ENCODE measurements at places on chromosomes 4 and X. TPM values are rescaled to one million over a fixed set of nuclear protein-coding genes. Genes with fewer than 3 reads are reported as not detected.

DNA sequence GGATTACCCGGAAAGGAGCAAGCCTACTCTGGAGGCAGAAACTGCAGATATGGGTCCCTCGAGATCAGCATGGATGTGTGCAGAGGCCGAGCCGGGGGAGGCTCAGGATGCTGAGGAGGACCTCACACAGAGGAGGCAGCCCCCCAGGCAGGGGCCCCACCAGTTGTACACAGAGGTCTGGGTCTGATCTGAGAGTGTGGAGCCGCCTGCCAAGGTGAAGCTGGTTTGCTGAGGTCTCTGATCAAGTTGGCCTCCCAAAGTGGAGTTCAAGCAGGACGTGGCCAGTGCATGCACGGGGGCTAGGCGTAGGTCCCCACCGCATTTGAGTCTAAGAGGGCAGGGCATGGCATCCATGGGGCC lies 35.0 kb downstream of the ACOX3 start:
- H3K36me3 ChIP-seq: peaks cover 30% of the 10 kb centered on the region
- no peaks in the 10 kb centered on the region for H3K27me3 ChIP-seq
- H3K27ac ChIP-seq: no peak overlapping the region
- H3K4me3 ChIP-seq: no peak overlapping the region

Gene MAGEA10
- not detected for total RNA-seq

GRCh38 chrX:92351511-92351910 lies 572.3 kb downstream of the PCDH11X start:
- no peaks in the 10 kb centered on the region for H3K4me1 ChIP-seq
- no peak overlapping the region for H3K27ac ChIP-seq
- no peak for DNase-seq
- H3K27me3 ChIP-seq: no peaks in the 10 kb centered on the region
- H3K4me3 ChIP-seq: no peak overlapping the region

DNA sequence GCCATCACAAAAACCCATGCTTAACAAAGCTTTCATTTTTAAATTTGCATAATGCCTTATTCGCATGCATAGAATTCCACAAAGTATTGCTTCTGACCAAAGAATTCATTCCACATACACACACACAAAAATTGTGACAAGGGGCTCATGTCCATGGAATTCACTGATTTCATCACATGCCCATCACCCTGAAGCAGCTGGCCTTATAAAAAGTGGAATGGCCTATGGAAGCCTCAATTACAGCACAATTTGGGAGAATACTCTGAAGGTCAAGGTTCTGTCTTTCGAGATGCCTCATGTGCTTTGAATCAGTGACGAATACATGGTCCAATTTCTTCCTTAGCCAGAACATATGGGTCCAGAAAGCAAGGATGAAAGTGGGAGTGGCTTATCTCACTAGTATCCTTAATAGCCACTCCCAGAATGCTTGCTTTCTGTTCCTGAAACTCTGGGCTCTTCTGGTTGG lies 165.7 kb downstream of the KDR start:
- peaks cover 4% of the 10 kb centered on the region for H3K4me1 ChIP-seq
- no peak overlapping the region for H3K27ac ChIP-seq
- no peak overlapping the region for H3K4me3 ChIP-seq
- H3K36me3 ChIP-seq: no peaks in the 10 kb centered on the region
- no peak for DNase-seq
- H3K27me3 ChIP-seq: no peaks in the 10 kb centered on the region

GRCh38 chrX:51192104-51192503 lies 140.5 kb upstream of the NUDT10 start:
- H3K27me3 ChIP-seq: no peaks in the 10 kb centered on the region
- no peaks in the 10 kb centered on the region for H3K4me1 ChIP-seq
- no peak overlapping the region for H3K4me3 ChIP-seq
- no peak overlapping the region for H3K27ac ChIP-seq
- no peak for DNase-seq

DNA sequence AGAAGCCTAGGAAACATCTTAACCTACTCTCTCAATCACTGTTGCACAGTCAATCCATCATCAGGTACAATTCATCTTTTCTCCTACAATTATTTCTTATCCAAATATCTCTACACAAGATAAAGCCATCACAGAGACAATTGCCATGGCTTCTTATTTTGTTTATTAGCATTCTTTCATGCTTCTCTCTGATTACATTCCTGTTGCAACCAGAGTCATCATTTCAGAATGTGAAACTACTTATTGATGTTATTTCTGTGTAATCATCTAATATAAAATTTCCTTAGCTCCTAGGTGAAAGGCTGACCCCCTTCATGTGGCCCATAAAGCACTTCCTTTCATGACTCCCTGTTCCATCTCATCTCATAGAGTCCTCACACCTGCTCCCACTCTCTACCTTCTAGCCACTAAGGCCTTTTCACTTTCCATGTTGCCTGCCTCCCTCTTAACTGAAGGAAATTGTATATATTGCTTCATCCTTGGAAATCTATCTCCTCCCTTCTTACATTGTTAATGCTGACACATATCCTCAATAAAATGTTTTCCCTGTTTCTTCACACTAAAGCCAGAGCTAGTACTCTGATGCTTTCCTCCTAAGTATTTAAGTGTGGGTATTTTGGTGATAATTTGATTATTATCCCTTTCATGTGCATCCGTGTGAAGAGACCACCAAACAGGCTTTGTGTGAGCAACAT lies 829.9 kb downstream of the FAT4 start:
- no peaks in the 10 kb centered on the region for H3K4me1 ChIP-seq
- DNase-seq: no peak
- H3K27ac ChIP-seq: no peak overlapping the region
- H3K36me3 ChIP-seq: no peaks in the 10 kb centered on the region

Gene PHKA2
- 26.3 TPM for total RNA-seq

DNA sequence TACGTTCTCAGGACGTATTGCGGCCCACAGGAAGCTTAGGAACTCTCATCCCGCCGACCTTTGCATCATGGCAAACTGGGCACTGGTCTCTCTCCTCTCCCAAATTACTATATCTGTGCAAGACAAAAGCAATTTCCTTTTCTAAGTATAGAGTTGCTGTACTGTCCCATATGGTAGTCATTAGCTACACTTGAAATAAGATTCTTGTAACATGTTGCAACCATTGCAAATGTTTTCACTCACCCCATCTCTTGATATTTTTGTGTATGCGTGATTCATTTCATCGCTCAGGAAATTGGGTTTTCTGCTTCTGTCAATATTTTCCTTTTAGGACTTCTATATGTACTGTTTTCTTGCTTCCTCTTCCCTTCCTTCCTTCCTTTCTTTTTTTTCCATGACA lies 15.7 kb downstream of the ARMCX6 start:
- no peaks in the 10 kb centered on the region for H3K27me3 ChIP-seq
- no peak overlapping the region for H3K27ac ChIP-seq
- no peaks in the 10 kb centered on the region for H3K4me1 ChIP-seq

Gene KLB
- not detected for total RNA-seq

- H3K36me3 ChIP-seq: no peaks in the 10 kb centered on the region
- no peaks in the 10 kb centered on the region for H3K27me3 ChIP-seq
- no peak overlapping the region for H3K27ac ChIP-seq
- no peak for DNase-seq
- H3K4me3 ChIP-seq: no peak overlapping the region
Observed at GRCh38 chrX:43644124-43644701, 11.9 kb upstream of the MAOA start.

DNA sequence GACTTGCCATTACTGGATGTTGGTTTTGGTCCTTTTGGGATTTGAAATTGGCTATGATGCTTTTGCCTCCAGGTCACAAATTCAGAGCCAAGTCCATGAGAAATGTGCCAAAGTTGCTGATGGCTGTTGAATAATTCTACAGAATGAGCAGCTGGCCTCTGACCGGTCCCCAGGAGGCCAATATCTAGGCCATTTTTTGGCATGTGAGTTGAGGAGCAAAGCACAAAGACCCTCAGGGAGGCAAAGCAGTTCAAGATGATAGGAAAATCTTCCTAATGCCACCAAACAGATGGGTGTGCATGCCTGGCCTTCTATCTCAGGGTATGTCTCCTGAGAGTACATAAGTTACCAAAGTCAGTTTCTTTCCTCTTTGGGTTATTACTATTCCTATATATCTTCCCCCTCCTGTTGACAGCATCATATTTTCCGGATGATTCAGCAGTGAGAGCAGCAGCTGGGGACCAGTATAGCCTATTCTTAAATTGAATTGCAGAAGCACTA lies 44.4 kb downstream of the SEL1L3 start:
- DNase-seq: no peak
- no peaks in the 10 kb centered on the region for H3K4me1 ChIP-seq
- no peak overlapping the region for H3K27ac ChIP-seq
- H3K4me3 ChIP-seq: no peak overlapping the region
- H3K27me3 ChIP-seq: no peaks in the 10 kb centered on the region

DNA sequence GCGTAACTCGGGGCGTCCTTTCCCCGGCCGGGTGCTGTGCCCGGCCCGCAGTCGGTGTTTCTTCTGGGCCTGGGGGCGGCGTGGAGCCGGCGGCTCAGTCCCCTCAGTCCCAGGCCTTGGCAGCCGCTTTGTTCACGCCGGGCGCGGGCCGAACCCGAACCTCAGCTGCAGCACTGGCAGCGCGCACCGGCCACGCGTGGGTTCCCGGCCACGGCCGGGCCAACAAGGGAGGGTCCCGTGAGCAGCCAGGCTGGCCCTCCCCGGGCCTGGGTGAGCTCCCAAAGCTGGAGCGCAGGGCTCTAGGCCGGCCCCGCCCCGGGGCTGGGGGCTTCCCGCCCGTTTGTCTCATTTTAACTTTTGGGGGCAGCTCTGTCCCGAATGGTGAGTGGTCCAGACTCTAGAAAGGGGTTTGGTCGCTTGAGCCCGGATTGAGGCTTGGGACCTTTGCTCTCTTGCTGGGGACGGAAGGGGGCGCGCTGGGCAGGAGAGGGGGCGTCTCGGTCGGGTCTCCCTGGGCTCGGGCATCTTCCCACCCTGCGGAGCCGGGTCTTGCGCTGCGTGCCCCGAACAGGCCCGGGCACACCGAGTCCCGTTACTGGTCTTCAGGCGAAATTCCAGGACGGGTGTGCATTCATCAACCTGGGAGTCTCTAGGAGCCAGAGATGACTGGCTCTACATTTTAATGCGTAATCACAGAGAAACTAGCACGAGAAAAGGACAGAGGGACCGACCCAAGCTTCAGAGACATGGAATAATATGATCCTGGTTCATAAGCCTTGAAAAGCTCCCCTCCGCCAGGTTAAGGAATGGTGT lies 177.1 kb downstream of the CBR4 start:
- H3K4me1 ChIP-seq: peaks cover 2% of the 10 kb centered on the region
- H3K4me3 ChIP-seq: peak overlapping the region; percentile 70
- H3K36me3 ChIP-seq: no peaks in the 10 kb centered on the region
- no peaks in the 10 kb centered on the region for H3K27me3 ChIP-seq

DNA sequence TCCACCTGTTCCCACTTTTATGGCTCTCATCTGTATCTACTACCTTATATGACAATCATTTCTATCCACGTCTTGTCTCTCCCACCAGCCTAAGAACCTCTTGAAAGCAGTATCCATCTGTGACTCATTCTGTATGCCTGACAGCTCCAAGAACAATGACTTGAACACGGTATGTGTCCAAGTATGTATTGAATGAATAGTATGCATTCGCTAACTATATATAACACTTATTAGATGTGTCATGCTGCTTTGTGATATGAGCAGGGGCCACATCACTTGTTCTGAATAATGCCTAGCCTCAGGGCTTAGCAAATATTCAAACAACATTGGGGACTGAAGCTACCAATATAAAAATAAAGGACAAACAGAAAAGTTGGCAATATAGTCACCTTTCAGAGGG lies 4.9 kb downstream of the OPHN1 start:
- no peaks in the 10 kb centered on the region for H3K27me3 ChIP-seq
- no peak overlapping the region for H3K27ac ChIP-seq
- no peak overlapping the region for H3K4me3 ChIP-seq

- no peaks in the 10 kb centered on the region for H3K27me3 ChIP-seq
- H3K4me1 ChIP-seq: no peaks in the 10 kb centered on the region
- no peak overlapping the region for H3K27ac ChIP-seq
- no peaks in the 10 kb centered on the region for H3K36me3 ChIP-seq
- no peak for DNase-seq
Observed at GRCh38 chr4:16472537-16472936, 246.3 kb upstream of the TAPT1 start.

DNA sequence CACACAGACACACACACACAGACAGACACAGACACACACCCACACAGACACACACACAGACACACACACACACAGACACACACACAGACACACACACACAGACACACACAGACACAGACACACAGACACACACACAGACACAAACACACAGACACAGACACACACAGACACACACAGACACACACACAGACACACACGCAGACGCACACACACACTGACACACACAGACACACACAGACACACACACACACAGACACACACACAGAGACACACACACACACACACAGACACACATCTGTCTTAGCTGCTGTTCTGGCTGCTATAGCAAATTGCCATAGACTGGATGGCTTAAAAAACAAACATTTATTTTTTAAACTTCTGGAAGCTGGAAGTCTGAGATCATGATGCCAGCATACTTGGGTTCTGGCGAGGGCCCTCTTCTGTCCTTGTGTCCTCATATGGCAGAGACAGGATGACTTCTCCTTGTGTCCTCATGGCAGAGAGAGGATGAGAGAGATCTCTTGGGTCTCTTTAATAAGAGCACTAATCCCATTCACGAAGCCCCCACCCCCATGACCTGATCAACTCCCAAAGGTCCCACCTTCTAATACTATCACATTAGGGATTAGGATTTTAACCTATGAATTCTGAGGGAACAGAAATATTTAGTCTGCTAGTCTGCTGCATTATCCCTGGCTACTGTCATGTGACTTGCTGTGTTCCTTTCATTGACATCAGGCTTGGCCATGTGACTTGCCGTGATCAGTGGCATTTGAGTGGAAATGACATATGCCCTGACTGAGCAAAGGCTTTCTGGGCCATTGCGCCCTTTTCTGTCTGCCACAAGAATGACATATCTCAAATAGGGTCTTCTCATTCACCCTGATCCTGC lies 32.7 kb upstream of the RASGEF1B start:
- H3K36me3 ChIP-seq: no peaks in the 10 kb centered on the region
- no peaks in the 10 kb centered on the region for H3K27me3 ChIP-seq
- H3K4me3 ChIP-seq: no peak overlapping the region
- H3K27ac ChIP-seq: no peak overlapping the region
- H3K4me1 ChIP-seq: peaks cover 4% of the 10 kb centered on the region
- DNase-seq: no peak

All from kidney (tissue), 22 donors.